ENCODE measurements at places on chromosomes 13 and 19. TPM values are rescaled to one million over a fixed set of nuclear protein-coding genes. Genes with fewer than 3 reads are reported as not detected.

The C1QTNF9B gene
- total RNA-seq = not detected

The PROZ gene
- not detected for total RNA-seq

The BLVRB gene
- 310 TPM for total RNA-seq

The CHAF1A gene
- 25.2 TPM for total RNA-seq

The IGLON5 gene
- 0.13 TPM for total RNA-seq

The WDR83 gene
- 9.3 TPM for total RNA-seq
